ENCODE measurements at places on chromosomes 3 and 15.

DNA sequence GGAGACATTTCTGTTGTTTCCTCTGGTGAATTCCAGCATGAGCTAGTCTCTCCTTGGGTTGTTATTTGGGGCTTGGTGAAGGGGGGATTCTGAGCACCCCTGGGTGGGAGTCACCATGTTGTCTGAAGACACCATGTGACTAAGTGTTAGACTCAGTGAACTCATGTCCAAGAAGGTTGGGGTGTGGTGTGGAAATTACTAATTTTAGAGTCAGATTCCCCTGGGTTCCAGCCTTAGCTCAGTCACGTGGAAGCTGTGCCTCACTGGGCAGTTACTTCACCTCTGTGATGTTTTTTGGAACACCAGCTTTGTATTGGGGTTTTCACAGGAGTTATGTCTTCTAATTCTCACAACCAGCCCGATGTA, 171.5 kb downstream of the RPLP1 start:
- no peak for DNase-seq

GRCh38 chr15:66955871-66956585, 109.4 kb upstream of the SMAD3 start:
- DNase-seq: no peak

- DNase-seq: no peak
Measured at GRCh38 chr15:51714162-51714561, 23.3 kb downstream of the LYSMD2 start.

- DNase-seq: no peak
Measured at GRCh38 chr3:157417247-157417646, 19.4 kb upstream of the PTX3 start.

DNA sequence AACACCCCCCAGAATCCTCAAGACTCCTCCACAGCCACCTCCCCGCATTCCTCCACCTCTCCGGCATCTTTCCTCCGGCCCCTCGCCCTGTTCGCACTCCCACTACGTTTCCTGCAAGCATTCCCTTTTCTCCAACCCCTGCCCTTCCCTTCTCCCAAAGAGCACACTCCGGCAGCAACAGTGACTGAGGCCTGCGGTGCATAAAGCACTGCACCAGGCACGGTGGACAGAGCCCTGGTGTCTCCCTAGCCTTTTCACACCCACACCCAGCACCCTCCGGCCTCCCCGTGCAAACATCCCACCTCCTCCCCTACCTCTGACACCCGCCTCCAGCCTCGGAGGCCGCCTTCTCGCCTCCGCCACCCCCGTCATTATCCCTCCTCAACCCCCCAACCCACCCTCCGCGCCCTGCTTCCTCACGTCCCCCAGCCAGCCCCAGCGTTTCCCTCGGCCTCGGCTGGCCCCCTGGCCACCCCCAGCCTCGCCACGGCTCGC, 577 bp downstream of the ZNF148 start:
- DNase-seq: no peak

GRCh38 chr3:17412950-17413530, 329.4 kb downstream of the TBC1D5 start:
- no peak for DNase-seq

- DNase-seq: no peak
Measured at GRCh38 chr3:13821126-13821525, 58.7 kb downstream of the WNT7A start.

GRCh38 chr15:26772154-26773066, at the start of gene GABRB3:
GABRB3 (minus strand) TSS chr15:26773066.
- DNase-seq: no peak

GRCh38 chr15:78049691-78050440, 27.6 kb downstream of the TBC1D2B start:
- DNase-seq: peak; percentile 56

DNA sequence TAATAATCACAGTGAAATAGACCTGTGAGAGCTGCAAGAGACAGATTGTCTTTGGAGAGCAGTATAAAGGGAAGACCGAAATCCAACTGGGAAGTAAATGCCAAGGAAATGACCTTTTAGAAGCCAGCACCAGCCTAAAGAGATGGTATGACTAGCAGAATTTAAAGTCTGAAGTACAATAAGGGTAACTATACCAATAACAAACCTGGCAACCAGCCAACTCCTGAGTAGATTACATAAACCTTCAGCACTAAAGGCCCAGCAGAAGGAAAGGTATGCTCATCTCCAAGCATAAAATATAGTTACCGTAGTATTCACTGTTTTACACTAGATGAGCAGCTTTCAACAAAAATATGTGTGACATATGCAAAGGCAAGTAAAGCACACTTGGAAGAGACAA, 155.1 kb upstream of the SATB1 start:
- no peak for DNase-seq

GRCh38 chr15:50353251-50353974, 1.6 kb downstream of the GABPB1 start:
- DNase-seq: no peak

DNA sequence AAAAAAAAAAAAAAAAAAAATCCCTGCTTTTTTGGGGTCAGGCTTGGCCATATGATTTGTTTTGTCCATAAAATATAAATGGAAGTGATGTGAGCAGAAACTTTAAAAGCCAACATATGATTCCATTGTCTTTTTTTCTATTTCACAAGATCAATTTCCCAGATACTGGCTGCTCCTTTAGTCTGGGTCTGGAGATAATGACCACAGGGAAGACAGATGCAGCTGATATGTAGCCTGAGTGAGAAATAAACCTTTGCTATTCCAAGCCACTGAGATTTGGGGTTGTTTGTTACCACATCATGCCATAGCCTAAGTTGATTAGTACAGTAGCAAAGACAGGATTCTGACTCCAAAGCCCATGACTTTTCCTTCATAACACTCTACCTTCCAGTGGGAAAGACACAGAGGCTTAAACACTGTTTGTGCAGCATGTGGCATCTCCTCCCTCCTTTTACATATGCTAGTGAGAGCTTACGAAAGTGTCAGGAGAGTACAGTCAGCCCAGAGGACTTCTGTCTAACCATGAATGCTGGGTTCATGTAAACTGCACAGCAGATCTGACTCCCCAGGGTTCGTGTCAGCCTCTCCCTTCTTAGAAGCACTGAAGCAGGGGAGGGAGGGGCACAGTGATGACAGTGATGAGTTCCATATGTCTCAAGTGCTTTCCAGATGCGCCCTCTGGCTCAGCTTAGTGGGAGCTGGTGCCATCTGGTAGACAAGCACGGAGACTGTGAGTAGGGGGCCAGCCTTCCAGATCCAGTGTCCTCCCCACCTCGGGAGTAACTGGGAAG, 36.7 kb upstream of the SLC7A14 start:
- peak; percentile 66 for DNase-seq

GRCh38 chr3:170178651-170179050, 2.9 kb downstream of the PHC3 start:
- no peak for DNase-seq

GRCh38 chr3:48440590-48440958, 517 bp downstream of the TMA7 start:
- DNase-seq: no peak

DNA sequence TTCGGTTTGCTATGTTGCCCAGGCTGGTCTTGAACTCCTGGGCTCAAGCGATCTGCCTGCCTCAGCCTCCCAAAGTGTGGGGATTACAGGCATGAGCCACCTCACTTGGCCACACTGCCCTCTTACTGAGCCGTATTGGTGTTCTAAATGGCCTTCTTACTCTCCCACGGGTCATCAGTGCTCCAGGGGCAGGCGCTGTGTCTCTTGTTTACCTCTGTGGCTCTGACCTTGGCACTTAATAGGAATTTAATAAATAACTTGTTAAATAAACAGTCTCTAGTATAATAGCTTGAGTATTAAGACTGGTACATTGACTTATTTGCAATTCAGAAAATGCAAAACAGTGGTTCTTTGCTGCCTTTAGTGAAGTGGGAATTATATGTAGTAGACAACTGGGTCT, 13.7 kb downstream of the FLNB start:
- DNase-seq: no peak

GRCh38 chr3:125316246-125316645, 58.9 kb downstream of the ZNF148 start:
- no peak for DNase-seq

DNA sequence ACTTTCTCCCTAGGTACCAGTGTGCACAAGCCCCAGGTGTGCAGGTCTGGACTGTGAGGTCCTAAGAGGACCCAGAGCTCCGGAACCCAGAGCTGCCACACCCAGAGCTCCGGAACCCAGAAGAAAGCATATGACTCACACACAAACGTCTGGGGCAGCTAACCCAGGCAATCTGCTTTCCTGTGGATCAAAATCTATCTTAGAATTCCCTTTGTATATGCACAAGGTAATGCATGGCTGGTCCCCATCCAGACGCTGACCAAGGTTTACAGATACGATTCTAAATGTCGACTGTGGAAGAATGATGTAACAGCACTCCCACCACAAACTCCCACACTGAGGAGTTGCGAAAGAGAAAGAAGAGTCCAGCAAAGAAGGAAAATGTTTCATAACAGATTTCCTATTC, 15.7 kb downstream of the KCNMB2 start:
- no peak for DNase-seq

GRCh38 chr3:61955483-61955882, 394.1 kb downstream of the PTPRG start:
- no peak for DNase-seq

DNA sequence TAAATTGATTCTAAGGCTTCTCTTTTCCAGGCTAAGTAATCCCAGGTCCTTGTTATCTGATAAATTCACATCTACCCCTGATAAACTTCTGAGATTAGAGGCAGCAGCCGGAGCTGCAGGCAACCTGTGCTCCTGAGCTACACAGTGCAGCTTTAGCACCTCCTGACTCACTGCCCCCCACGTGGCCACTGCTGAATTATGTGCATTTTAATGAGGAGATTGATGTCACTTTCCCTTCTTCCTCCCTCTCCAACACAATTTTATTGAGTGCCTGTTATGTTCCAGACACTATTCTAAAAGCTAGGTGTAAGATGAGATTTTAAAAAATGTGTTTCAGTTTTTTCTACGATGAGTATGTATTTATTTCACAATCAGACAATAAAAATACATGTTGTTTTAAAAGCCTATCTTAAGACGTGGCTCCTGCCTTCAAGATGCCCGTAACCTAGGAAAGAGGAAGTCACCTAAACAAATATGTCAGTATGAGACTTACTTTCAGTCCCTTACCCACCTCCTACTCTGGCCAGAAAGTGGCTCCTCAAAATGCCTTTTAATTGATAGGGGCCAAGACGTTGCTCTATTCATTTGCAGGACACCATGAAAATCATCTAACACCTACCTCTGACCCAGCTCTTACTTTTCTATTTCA, 161.5 kb upstream of the PFN2 start:
- DNase-seq: no peak

DNA sequence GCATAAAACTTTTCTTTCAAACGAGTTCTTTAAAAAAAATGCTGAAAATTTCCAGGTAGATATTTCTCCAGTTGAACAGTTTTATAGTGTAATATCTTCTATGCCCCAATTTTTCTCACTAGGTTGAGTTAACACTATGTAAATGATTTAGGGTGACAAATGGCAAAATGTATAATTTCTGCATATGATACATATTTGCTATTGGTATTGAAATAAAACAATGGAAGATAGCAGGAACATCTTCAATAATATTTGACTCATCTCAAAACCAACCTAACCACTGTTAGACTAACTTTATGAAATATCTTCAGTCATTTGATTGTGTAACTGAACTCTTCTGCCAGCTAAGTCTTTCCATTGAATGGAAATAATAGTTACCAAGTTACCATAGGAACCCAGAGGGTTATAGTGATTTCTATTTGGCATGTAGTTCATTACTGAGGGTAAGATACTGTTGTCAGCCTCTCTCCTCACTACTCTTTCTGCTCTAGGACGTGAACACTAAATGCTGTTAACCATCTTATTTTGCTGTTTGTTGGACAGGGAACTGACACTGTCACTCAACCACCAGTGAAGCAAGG, 824.7 kb upstream of the NECTIN3 start:
- DNase-seq: no peak

DNA sequence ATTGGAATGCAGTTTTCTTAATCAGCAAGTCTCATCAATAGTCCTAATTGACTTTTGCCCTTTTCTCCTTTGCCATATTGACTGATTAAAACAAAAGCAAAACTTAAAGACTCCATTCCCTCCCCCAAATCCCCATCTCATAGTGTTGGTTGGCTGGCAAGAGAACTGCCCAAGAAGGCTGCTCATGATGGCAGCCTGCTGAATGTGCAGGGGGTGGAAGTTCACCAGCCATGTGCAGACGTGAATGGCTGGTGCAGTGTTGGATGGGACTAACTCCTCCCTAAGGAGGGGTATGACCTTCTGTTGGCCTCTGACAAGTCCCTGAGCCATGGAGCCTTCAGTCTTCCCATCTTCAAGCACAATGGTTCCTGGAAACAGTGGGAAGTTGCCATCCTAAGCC, 7.0 kb downstream of the SMAD3 start:
- DNase-seq: no peak

GRCh38 chr15:72415304-72415703, 17.2 kb downstream of the TMEM202 start:
- DNase-seq: no peak

GRCh38 chr3:63911509-63911872, 692 bp downstream of the SCAANT1 start:
- DNase-seq: no peak

GRCh38 chr3:191869738-191870415, 408.9 kb downstream of the PYDC2 start:
- no peak for DNase-seq

DNA sequence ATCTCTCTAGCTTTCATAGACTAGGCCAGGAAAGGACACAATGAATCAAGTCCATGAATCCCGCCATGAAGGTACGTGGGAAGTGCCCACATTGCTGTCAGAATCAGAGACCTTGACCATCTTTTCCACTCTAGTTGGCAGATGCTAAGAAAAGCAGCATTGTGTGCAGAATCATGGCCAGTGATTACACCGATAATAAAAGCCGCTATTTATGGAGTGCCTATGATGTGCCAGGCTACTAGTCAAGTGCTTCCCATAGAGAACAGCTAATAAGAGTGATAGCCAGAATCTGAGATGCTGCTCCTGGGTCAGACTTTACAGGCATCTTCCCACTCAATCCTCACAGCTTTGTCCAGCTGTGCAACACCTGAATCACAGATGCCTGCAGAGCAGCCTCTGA, 13.2 kb upstream of the RPL32 start:
- DNase-seq: no peak

Measured in left hindlimb (tissue), 1 donor.